ENCODE measurements at places on chromosomes 16 and 17.

- no peak for DNase-seq
Measured at GRCh38 chr17:73773702-73774101, 129.5 kb upstream of the SDK2 start.

DNA sequence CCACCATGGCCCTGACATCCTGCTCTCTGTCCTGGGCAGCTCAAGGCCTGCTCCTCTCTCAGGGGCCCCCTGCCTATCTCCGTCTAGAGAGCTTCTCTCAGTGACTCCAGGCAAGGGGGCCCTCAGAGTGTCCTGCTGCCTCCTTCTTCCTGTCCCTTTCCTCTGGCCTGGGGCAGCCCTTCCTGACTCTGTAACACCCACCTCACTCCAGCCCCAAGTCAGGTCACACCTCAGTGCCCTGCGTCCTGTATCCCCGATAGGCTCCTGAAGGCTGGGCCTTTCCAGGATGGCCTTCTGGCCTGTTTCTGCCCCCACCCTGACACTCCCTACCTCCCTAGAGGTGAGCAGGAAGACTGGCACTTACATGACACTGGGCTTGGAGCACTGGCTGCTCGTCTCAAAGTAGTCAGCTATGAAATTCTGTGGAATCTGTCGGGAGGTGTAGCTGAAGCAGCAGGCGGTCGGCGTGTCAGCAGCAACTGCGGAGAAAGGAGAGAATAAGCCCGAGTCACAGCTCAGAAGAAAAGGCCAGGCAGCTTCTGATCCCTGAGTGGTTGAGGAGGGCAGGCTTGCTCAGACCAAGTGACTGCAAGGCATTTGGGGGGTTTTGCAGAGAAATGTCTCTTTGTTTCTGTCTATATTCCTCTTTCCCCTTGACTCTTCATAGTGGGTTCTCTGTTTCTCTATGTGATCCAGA, 976 bp downstream of the CCL3L1 start:
- no peak for DNase-seq

DNA sequence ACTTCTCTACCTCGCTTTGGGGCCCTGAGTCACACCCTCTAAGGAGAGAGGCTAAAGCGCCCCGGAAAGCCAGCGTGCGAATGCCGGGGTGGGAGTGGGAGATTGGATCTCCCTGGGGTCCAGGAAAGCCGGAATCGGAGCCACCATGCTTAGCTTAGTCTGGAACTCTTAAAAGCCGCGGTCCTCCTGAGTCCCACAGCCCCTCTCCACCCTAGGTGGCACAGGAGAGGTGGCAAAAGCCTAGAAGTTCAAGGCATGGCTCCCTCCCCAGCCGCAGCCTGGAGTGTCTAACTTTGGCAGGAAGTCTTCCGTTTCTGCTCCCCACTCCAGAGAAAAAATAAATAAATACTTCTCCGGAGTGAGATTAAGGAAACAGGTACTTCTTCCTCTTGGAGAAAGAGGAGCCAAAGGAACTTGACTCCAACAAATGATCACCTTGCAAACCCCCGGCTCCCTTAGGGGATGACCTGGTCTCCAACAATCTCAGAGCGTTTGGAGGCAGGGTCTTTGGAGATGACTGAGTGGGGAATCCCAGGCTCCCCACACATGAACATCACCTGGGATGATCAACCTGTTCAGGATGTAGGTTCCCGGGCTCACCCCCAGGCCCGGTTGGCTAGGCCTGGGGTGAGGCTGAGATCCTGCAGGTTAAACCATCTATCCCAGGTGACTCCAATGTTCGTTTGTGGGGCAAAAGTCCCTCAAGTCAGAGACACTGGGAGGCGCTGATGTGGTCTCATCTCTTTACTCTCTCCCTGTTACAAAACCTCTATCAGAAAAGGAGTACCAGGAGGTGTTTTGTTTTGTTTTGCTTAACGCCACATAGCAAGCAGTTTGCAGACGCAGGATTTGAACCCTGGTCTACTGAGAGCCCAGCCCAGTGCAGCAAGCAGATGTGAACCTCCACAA, 2.9 kb downstream of the CIITA start:
- DNase-seq, result no peak

- DNase-seq, result no peak
Measured at GRCh38 chr17:30831257-30831656, 509 bp upstream of the ATAD5 start.

DNA sequence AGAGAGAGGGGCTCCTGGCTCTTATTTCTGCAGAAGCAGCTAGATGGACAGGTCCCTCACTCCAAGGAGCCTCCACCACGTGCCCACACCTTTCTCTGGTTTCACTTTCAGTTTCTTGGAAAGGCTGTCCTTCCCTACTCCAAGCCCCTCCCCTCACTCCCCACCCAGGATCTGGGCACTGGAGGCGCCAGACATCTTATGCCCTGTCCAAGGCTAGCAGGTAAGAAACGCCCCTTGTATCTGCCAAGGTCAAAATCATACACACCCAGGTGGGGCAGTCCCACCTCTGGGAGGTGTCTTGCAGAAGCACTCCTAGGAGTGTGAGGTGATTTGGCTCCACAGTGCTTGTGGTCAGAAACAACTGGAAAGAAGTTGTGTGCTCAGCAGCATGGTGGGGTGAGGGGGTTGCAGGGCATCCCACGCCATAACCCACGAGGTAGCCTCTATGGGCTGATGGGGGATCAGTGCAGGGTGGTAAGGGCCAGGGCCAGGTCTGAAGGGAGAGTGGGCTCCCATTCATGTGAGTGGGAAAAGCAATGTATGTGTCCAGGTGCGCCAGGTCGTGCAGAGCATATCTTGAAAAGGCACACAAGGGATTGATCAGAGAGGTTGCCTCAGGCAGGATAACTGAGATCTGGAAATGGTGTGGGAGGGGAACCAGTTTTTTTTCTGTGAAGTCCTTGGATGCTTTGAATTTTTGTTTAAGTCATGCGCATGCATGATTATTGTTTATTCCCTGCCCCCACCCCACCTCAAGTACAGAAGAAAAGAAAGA, 31.8 kb upstream of the PRM1 start:
- peak; percentile 68 for DNase-seq

DNA sequence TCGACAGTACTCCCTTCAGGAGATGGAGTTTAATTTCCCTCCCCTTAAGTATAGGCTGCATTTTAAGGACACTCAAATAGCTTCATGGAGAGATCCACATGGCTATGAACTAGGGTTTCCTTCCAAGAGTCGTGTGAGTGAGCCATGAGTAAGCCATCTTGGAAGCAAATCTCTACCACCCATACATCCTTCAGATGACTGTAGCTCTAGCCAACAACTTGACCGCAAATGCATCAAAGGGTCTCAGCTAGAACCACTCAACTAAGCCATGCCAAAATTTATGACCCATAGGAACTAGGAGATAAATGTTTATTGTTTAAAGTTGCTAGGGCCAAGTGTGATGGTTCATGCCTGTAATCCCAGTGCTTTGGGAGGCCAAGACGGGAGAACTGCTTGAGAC, 43.4 kb downstream of the METTL16 start:
- DNase-seq, result no peak

- DNase-seq, result no peak
Measured at GRCh38 chr16:12685806-12686205, 117.9 kb downstream of the CPPED1 start.

DNA sequence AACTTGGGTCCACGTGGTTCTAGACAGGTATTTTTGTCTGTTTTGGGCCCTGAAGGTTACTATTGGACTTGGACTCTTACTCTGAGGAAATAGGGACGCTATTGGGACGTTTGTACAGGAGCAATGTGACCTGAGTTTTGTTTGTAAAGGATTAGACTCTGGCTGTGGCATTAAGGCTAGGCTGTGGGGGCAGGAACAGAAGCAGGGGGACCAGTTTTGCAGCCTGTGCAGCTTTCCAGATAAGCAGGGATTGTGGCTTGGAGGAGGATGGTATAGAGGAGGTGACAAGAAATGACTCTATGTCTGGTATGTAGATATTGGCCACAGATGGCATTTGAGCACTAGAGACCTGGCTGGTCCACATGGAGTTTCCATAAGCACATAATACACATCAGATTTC, 12.8 kb downstream of the NOD2 start:
- no peak for DNase-seq

GRCh38 chr17:39186481-39187002, 10.9 kb downstream of the CACNB1 start:
- no peak for DNase-seq

DNA sequence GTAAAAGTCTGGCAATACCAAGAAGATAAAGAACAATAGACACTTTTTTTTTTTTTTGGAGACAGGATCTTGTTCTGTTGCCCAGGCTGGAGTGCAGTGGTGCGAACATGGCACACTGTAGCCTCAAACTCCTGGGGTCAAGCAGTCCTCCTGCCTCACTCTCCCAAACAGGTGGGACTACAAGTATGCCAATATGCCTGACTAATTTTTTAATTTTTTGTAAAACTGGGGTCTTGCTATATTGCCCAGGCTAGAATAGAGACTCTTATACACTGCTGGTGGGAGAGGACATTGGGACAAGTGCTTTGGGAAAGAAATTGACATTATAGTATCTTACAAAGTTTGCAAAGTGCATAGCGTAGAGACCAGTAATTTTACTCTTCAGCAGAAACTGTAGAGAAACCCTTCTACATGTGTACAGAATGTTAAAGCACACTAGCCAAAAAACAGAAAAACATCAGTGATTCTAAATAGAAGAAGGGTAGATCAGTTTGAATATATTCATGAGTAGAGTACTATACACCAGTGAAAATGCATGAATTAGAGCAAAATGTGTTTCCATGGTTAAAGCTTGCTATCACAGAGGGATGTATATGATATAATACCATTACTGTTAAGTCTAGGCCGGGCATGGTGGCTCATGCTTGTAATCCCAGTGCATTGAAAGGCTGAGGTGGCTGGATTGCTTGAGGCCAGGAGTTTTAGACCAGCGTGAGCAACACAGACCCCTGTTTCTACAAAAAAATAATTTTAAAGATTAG, 7.0 kb upstream of the EFNB3 start:
- DNase-seq, result no peak
